GM03348 (cell line): ENCODE measurements at places on chromosomes 11 and 22.

DNA sequence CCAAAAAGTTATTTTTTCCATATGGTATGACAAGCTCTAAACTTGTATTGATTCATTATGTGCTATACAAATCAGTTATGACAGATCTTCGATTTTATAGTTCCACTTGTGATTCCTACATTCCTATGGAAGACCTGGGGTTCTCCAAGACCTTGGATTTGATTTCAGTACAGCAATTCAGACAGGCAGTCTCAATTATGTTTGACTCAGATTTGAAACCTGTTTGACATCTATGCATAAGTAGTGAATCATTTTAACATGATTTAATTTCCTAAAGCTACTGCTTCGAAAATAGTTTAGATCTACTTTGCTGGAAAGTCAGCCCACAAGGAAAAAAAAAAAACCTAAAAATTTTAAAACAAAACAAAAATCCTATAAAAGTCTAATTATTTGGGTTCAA is 820.4 kb downstream of the LUZP2 start:
- no peak for DNase-seq

- no peak for DNase-seq
Measured at GRCh38 chr11:112837162-112837826, 123.9 kb upstream of the NCAM1 start.

GRCh38 chr11:62546244-62546928 is at the start of gene AHNAK:
AHNAK (minus strand) TSS chr11:62546806; CDS start chr11:62536098, 10,708 bp downstream.
- DNase-seq, result peak; percentile 89

GRCh38 chr11:22256876-22257275 is 64.0 kb downstream of the ANO5 start:
- DNase-seq, result no peak

DNA sequence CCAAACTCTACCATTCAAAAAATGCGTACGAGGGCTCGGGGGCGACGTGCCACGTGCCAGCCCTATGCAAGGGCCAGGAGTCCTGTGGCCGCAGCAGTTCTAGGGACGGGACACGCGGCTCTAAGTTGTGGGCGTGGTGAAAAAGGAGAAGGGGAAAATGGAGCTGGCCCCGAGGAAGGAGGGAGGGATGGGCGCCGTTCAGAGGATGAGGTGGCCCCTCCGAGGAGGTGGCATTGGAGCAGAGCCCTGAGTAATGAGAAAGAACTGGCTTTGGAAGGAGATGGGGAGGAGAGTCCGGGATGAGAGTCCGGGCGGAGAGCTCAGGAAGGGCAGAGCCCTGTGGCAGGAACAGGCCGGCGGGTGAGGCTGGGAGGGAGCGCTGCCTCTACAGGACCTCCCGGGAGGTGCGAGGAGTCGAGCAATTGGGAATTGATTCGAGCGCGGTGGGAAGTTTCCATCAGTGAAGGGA is 21.0 kb downstream of the OTUB1 start:
- peak; percentile 70 for DNase-seq

- no peak for DNase-seq
Measured at GRCh38 chr11:9893474-9893873, 229.6 kb downstream of the SWAP70 start.

- peak; percentile 96 for DNase-seq
Measured at GRCh38 chr11:57324886-57325734, at the start of gene TNKS1BP1. TNKS1BP1 (minus strand) TSS chr11:57324952; CDS start chr11:57321885, 3,067 bp downstream.

GRCh38 chr11:71459076-71459766 is 6.2 kb downstream of the NADSYN1 start:
- no peak for DNase-seq

- DNase-seq, result no peak
Measured at GRCh38 chr11:132022285-132022684, 651.9 kb downstream of the NTM start.

DNA sequence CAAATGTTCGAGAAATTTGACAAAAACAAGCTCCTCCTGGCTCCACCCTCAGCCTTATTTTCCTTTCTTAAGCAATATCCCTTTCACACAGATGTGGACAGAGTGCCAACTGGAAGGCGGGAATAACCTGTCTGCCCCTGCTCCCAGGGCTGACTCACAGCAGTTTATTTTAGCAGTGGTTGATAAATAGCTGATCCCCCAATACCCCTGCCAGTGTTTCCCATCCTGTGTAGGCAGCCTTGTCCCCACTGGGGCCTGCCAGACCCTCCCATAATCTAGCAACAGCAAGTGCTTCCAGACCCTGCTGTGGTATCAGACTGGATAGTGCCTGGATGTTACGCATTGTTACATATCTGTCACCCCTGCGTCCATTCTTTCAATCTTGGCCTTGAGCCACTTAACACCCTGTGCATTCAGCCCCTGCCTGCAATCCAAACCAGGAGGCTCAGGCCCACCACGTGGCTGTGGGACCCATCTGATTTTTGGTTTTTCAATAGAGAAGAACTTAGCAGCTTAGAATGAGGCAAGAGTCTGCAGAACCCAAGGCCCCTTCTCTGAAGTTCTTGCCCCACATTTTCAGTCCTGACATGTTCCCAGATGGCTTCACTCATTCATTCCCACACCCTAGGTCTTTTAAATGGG is 53.7 kb downstream of the PARVA start:
- DNase-seq, result peak; percentile 78

DNA sequence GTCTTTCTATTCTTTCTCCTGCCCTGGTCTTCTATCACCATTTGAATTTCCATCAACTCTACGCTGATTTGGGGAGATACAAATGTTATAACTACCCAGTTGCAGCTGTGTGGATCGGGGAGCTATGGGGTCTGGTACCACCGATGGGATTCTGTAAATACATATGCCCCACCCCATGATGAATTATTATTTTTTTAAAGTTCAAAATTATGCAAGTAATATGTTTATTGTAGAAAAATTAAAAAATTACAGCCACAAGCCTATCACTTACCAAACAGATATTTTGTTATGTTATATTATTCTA is 52.4 kb upstream of the CLMP start:
- no peak for DNase-seq

DNA sequence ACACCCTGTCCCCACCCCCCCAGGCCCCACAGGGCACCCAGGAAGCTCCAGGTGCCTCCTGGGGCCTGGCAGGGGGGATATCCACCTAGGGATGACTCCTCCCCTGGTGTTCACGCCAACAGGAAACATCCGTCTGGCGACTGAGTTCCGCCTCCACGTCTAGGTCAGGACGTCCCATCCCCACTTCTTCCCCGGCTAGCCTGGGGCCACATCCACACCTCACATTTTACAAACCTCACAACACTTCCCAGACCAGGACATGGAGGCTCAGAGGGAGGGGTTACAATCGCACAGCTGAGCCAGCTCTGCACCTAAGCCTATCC is 21.0 kb downstream of the MAFF start:
- DNase-seq, result no peak

DNA sequence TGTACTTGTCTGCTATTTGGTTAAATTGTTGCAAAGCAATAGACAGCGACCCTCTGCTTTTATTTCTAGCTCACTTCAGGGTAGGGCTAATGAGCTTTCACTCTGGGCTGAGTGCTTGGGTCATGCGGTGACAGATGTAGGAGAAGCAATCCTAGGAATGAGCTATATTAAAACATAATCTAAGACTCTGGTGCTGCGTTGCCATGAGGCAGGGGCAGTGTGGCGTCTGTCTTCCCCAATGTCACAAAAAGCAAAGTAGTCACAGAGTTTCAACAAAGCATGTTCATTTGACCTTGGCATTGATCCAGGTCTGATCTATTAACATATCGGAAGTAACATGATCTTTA is 55.5 kb upstream of the GRAMD1B start:
- DNase-seq, result no peak

DNA sequence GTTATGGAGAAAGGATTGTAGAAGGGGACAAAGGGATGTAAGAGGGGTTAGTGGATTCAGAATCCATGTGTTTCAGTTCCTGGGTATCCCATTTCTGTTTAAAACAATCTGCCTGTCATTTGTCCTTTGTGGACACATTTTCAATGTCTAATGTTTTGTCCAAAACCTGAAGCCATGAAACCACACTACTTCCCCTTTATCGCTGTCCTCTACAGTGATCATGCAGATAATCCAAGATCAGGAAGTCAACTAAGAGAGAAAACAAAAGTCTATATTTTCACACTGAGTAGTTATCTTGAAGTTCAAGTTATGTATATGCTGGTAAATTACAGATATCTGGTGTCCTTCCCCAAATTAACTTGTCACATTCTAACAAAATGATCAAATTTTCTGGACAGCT is 457.0 kb downstream of the NTM start:
- DNase-seq, result no peak

DNA sequence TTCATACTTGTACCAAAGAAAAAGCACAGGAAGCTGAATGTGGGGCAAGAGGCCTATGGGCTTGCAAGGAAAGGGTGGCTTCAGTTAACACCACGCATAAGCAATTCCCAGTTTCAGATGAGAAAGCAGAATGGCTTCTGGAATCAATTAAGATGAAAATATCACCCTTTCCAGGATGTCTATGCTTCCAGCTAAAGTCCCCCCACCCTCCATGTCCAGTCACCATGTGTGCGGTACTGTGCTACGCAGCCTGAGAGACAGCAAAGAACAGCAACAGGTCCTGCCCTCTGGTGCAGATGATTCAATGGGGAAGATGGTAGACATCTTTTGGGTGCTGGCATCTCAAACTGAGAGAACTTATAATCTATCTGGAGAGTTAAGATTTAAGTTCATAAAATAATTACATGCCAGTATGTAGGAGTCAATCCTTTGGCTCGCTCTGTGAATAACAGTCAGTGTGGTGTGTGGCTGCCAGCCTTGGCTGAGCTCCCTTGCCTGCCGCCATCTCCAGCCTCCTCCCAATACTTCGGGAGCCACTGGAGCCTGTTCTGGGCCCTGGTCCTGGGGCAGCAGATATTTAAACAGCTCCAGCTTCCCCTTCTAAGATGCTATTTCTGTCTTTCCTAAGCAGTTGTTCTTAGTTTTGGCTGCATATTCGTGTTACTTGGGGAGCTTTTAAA is 44.5 kb downstream of the ME3 start:
- DNase-seq, result peak; percentile 58

DNA sequence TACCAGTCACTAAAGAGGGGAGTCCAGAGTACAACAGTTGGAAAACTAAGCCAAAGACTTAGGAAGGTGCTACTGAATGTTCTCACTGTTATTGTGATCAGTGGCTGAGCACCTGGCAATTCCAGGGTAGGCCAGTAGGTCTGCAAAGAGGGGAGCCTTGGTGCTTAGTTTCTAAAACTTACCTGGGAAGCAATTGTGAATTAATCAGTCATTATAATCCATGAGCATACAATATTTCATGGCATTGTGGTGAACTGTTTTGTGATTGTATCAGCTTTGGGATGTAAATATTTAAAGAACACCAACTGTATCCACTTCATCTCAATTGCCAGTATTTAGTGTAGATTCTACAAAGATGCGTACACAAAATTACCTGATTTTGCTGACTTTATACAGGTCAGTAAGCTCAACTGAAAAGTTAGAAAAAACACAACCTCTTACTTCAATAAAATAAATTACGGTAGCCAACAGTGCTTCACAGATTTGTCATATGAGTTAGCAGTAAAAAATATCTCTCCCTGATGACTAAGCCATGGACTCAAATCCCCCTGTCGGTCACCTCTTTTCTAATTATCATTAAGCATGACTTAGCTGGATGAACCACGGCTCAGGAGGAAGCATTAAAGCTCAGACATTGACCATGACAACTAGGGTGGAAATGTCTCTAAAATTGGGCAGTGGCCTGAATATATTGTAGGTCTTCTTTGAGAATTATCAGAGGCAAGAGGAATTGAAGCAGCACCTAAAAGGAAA is 30.8 kb upstream of the SORL1 start:
- DNase-seq, result no peak

DNA sequence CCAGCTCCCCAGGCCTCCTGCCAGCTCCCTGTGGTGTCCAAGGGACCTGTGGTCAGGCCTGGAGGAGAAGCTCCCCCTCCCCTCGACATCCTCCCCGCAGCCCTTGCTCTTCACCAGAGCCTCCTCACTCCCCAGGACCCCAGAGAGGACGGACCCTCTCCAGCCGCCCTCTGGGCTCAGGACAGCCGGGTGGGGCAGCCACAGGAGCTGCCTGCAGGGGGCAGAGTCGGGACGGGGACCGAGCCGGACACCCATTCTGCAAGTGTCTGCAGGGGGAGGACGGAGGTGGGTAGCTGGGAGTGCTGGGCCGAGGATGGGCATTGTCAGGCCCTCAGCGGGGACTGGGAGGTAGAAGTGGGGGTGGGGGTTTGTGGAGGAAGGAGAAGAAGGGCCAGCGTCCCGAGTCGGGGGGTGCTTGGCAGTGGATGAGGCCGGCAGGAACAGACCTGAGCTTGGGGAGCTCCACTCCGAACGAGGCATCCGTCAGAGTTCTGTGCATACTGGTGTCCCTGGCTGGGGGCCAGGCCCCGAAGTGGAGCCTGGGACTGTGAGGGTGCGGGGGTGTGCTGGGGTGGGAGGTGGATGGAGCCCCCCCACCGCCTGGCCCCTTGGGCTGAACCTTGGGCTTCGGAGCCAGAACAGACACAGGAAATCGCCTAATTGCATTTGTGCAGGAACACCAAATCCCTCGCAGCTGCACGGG is 15.2 kb downstream of the PRR33 start:
- DNase-seq, result peak; percentile 74

- DNase-seq, result no peak
Measured at GRCh38 chr11:9859554-9860305, 195.9 kb downstream of the SWAP70 start.

DNA sequence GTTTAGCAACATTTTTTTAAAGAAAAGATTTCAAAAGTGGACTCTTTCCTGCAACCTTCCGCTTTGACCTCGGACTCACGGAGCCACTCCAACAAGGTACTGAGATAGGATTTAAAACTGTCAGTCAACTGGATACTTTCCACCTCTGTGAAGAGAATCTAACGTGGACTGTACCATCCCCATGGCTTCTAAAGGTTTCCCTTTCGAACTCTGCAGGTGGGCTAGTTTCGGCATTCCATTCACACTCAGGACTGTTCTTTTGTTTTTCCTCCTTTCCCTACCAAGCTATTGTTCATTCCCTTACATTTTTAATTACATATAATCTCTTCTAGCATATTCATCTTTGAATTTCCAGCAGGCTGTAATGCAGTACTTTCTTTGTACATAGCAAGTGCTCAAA is 88.5 kb upstream of the AKIP1 start:
- no peak for DNase-seq

DNA sequence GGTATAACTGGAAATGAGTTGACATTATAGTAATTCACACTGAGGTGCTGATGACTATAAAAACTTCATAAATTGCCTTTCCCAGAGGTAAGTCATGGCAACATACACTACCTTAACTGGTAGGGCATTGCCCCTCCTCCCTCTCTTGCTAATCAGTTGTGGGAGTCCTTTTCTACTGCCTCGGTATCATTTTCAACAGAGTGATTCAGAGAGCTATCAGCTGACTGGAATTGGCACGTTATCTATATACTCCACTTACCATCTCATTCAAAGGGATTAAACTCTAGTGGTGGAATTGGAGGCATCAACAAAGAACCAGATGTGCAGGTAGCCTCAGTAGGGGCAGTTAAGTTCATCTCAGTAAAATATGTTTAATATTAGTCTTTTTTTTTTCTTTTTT is 8.0 kb upstream of the NUP160 start:
- DNase-seq, result no peak

- DNase-seq, result no peak
Measured at GRCh38 chr11:132590554-132590953, 941.7 kb downstream of the OPCML start.

GRCh38 chr11:64644647-64645275 is 53.7 kb downstream of the SLC22A12 start:
- DNase-seq, result peak; percentile 31

GRCh38 chr11:6497069-6497839 is at the start of gene DNHD1:
DNHD1 (plus strand) TSS chr11:6497280; CDS start chr11:6498216, 936 bp downstream.
- no peak for DNase-seq

- DNase-seq, result no peak
Measured at GRCh38 chr11:45396394-45396793, 110.3 kb upstream of the SYT13 start.

GRCh38 chr22:23882370-23882769 is 11.8 kb upstream of the MIF start:
- no peak for DNase-seq

- DNase-seq, result no peak
Measured at GRCh38 chr22:30238661-30239487, 7.7 kb downstream of the LIF start.
